ENCODE measurements at places on chromosomes 4 and X. TPM values are rescaled to one million over a fixed set of nuclear protein-coding genes. Genes with fewer than 3 reads are reported as not detected.
A peak's percentile ranks its signal among the peaks of the same experiment; 100 is the strongest.

- H3K27me3 ChIP-seq: peaks cover 4% of the 10 kb centered on the region
- no peak overlapping the region for H3K27ac ChIP-seq
- peak overlapping the region; percentile 36 for H3K4me3 ChIP-seq
These were observed 37.0 kb upstream of the ATP6AP2 start for GRCh38 chrX:40543661-40544328.

GRCh38 chr4:152776352-152776751 lies 3.2 kb downstream of the TIGD4 start:
- H3K27ac ChIP-seq: no peak overlapping the region
- H3K27me3 ChIP-seq: peaks cover 11% of the 10 kb centered on the region
- H3K4me3 ChIP-seq: no peak overlapping the region
- peaks cover 33% of the 10 kb centered on the region for H3K4me1 ChIP-seq
- DNase-seq: no peak
- peaks cover 6% of the 10 kb centered on the region for H3K36me3 ChIP-seq

- H3K27ac ChIP-seq: no peak overlapping the region
- H3K4me1 ChIP-seq: no peaks in the 10 kb centered on the region
- H3K4me3 ChIP-seq: no peak overlapping the region
- DNase-seq: no peak
- H3K36me3 ChIP-seq: no peaks in the 10 kb centered on the region
These were observed 290.4 kb upstream of the MAGEB16 start for GRCh38 chrX:35507701-35508100.

The DIPK2B gene
- polyA plus RNA-seq: not detected

The COL4A6 gene
- not detected for polyA plus RNA-seq

The SLC25A43 gene
- polyA plus RNA-seq: 6.1 TPM

The DCAF8L2 gene
- not detected for polyA plus RNA-seq

Measured in immature natural killer cell (primary cell).